NCI-H1930 (cell line): ENCODE measurements at places on chromosomes 6 and 20.

GRCh38 chr6:10383331-10384090, 31.4 kb downstream of the TFAP2A start:
- no peak for DNase-seq

- no peak for DNase-seq
Observed at GRCh38 chr6:4913705-4914419, 90.0 kb downstream of the RPP40 start.

DNA sequence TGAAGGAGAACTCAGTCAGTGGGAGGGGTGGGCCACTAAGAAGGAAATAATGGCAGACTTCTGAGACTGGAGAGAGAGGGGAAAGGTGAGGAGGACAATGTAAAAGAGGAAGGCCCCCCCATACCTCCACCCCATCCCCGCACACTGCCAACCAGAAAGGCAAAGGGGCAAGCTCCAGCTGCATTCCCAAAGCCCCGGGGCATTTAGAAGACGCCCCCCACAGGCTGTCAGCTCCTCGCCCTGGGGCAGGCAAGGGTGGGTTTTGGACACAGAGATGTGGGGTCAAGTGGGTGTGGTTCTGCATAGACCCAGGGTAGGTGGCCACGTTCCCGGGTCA, 20.8 kb upstream of the SLC22A7 start:
- no peak for DNase-seq

DNA sequence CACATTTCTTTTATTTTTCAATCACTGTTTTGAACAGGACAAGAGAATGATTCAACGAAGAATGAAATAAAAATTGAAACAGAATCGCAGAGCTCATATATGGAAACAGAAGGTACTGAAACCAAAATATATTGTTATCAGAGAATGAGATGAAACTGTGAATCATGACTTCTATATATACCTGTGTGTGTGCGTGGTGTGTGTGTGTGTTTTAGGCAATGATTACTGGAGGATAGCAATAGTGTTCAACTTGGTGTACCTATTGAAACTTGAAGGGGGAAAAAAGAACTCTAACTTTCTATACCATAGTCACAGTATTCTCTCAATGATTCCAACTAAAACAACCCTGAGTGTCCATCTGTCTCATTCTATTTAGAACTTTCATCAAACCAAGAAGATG, 586.6 kb downstream of the KIF16B start:
- no peak for DNase-seq

DNA sequence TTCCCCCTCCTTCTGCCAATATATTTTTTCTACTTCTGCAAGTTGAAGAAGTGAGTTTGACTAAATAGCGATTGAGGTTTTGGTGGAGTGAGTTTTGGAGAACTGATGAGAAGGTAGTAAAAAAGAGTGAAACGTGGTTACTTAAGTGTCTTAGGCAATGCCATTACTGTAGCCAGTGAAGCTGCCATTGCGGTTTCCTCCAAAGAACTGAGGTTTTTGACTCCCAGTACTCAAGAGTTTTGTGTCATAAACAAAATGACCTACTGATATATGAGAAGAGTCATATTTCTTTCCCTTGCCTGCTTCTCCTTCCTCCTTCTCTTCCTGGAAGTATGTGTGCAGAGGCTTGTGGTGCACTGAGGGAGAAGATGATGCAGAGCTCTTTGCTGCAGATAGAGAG, 554.5 kb upstream of the MAP3K7 start:
- DNase-seq = no peak

- DNase-seq = no peak
Observed at GRCh38 chr20:59387891-59388290, 87.5 kb downstream of the EDN3 start.

- DNase-seq = no peak
Observed at GRCh38 chr20:21981597-21982344, 276.3 kb downstream of the PAX1 start.

DNA sequence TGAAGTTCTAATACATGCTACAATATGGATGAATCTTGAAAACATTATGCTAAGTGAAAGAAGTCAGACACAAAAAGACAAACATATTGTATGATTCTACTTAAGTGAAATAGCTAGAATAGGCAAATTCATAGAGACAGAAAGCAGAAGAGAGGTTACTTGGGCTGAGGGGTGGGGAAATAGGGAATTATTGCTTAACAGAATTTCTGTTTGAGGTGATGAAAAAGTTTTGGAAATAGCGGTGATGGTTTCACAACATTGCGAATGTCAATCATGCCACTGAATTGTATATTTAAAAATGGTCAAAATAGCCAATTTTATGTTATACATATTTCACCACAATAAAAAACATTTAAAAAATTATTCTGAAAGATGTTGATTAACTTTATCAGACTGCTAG, 6.1 kb downstream of the SLC26A8 start:
- DNase-seq = no peak

DNA sequence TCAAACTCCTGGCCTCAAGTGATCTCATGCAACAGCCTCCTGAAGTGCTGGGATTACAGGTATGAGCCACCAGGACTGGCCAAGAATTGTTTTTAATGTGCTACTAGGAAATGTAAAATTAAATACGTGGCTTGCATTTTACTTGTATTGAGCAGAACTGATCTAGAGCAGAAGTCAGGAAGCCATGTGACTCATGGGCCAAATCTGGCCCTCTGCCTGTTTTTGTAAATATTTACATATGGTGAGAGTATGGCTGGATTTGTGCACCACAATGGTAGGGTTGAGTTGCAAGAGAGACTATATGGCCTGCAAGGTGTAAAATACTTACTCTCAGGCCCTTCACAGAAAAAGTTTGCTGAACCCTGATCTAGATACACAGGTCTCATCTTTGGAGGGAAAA, 75.8 kb downstream of the LAMP5 start:
- DNase-seq = no peak

DNA sequence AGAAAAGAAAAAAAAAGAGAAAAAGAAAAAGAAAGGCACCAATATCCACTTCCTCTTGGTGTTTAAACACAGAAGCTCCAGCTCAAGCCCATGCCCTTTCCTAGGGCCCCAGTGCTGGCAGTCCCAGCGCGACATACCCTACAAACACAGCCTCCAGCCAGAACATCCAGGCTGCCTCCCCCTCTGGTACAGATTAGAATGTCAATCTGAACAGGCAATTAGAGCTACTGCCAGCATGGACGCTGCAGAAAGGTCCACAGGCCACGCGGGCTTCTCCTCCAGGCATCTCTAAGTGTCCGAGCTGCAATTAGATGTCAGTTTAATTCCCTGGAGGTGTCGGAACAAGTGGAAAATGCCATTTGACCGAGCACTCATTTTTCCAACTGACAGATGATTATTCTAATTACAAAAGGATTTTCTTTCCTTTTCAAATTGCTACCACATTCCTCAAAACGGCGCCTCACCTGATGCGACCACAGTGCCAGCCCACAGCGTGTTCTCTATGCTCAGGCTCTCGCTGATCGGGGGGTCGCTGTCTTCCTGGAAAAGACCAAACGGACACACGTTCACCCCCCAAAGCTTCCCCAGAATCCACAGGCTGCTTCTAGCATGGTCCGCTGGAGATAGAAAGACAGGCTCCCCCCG, 79.5 kb downstream of the ATP9A start:
- no peak for DNase-seq

GRCh38 chr6:161536224-161536630, 262.4 kb upstream of the AGPAT4 start:
- no peak for DNase-seq

DNA sequence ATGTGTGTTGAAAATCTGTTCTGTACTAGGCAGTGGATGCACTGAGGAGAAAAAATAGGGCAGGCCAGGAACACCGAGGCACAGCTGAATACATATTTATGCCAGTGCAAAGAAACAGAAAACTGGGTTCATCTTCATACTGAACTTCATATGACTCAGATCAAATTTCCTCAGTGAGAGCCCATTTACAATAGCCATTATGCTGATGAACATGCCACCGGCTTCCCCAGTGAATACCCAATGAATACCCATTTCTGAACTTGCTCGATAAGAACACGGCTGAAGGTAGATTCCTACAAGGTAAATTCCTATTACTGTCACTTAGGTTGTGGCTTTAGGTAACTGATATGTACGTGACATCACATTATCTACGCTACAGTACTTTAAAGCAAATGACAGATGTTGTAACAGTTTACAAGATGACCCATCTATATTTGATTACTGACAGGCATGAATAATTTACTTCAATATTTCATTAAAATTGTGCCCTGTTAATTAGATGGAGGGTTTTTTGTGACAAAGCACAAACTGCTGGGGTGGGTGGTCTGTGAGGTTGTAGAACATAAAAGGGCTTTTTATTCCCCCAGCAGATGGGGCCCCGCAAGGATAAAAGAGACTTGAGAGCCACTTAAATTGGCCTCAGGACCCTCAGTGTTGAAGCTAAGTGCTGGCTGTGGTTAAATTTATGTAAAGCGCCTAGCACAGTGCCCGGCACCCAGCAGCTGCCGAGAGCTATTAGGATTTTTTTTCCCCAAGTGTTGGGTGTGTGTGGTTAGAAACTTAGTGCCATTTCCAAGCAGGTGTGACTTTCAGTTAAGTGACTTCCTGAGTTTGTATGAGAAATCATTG, 264.5 kb downstream of the CD83 start:
- peak; percentile 29 for DNase-seq

GRCh38 chr6:32857156-32857891, 3.3 kb downstream of the PSMB9 start:
- DNase-seq = no peak

- no peak for DNase-seq
Observed at GRCh38 chr20:14245368-14245970, 91.9 kb downstream of the FLRT3 start.

- DNase-seq = no peak
Observed at GRCh38 chr20:41678799-41679198, 60.6 kb upstream of the CHD6 start.

- no peak for DNase-seq
Observed at GRCh38 chr20:62702013-62702300, 6.7 kb upstream of the NTSR1 start.

DNA sequence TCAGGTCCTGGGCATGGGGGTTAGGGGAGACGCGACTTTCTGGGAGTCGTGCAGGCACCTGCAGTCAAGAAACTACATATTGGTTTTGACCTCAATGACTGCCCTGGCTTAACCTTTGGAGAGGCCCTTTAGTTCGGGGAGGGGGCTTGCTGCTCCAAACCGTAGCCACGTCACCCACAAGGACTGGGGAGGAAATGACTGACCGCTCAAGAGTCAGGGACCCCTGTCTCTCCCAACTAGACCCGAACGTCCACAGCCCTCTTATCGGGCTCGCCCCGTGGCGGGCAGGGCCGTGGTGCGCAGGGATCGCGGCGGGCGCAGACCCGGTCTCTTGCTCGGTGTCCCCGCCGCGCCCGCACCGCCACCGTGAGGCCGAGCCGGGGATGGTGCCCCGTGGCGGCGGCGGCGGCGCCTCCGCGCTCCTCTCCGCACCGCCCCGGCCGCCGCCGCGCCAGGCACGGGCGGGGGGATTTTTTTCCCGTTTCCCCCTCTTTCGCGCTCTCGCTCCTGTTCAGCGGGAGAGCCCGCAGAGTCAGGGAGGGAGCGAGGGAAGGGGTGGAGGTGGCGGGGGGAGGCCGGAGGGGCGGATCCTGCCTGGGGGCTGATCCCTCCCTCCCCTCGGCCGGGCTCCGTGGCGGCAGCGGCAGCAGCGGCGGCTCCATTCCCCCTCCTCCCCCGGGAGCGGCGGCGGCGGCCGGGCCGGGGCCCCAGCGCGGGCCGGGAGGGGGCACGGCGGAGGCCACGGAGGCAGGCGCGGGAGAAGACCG, at the start of gene BRPF3:
BRPF3 (plus strand) TSS at position 632 of the 767 bp plus-strand sequence. CDS start 3,579 bp downstream, outside the sequence.
- DNase-seq = peak; percentile 43

DNA sequence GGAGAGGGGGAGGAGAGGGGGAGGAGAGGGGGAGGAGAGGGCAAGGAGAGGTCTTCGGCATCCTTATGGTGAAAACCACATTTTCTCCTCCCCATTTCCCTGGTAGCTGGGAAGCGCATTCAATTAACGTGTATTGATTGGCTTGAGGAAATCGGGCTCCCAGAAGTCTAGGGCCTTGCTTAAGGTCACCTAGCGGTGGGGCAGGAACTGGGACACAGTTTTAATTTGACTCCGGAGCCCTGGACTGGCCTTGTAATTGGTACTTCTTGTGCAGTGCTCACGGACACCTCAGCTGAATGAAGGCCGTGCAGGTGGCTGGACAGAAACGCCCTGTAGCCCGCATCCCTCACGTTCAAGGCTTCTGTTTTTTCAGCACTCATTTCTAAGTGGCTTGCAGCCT, 42.8 kb downstream of the CTCFL start:
- no peak for DNase-seq

GRCh38 chr6:35596448-35597442, 84.0 kb upstream of the TULP1 start:
- no peak for DNase-seq

- no peak for DNase-seq
Observed at GRCh38 chr6:652865-653264, 4.0 kb downstream of the HUS1B start.
